ENCODE measurements at places on chromosomes 11 and 22.
A peak's percentile ranks its signal among the peaks of the same experiment; 100 is the strongest.

DNA sequence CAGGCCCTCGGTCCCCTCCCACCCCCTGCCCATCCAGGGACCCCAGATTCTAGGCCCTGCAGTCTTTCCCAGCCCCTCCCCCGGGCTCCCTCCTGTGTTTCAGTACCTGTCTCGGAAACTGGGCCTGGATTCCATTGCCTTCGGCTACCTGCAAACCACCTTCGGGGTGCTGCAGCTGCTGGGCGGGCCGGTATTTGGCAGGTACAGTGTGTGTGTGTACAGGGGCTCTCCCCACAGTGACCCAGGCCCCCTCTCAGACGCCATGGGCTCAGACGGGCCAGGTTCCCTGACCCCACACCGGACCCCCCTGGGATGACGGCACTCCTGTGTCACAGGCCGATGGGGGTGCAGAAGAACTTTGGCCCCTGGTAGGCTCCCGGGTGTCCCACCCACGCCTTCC is 21.1 kb downstream of the PHLDA2 start:
- no peak for DNase-seq

- no peak for DNase-seq
Measured at GRCh38 chr11:58926695-58927094, 12.6 kb upstream of the GLYATL1 start.

- DNase-seq, result no peak
Measured at GRCh38 chr11:12219757-12220156, 109.4 kb downstream of the MICAL2 start.

DNA sequence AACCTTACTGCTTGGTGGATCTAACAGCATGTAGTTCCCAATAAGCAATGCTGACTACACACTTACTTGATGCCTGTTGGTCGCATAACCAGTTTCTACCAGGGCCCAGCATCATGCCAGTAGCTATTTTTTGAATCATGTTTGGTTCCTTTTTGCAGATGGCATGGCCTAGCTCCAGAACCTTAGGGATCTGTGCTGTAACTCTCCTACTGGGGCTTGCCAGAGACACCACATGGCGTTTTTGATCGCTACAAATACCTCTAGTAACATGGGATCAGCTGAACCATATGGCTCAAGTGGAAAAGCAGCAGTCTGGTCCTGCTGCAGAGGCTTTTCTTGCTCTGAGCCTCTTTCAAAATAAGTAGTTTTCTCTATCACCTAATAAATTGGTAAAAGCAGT is 654.6 kb upstream of the API5 start:
- no peak for DNase-seq

DNA sequence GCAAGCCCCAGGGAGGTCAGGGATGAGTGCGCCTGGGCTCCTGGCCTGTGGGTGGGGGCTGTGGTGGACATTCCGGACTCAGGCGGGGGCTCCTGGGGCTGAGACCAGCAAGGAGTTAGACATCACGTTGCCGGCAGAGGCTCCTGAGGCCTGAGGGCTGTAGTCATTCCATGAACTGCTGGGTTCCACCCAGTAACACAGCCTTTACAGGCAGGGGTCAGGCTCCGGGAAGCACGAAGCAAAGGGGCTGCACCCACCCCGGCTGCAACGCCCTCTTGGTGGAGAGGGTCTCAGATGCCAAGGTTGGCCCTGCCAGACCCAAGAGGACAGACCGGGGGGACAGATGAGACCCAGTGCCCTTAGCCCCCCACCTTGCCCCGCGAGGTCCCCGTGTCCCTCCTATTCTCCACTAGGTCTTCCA is 9.0 kb downstream of the TNNT3 start:
- DNase-seq, result no peak

DNA sequence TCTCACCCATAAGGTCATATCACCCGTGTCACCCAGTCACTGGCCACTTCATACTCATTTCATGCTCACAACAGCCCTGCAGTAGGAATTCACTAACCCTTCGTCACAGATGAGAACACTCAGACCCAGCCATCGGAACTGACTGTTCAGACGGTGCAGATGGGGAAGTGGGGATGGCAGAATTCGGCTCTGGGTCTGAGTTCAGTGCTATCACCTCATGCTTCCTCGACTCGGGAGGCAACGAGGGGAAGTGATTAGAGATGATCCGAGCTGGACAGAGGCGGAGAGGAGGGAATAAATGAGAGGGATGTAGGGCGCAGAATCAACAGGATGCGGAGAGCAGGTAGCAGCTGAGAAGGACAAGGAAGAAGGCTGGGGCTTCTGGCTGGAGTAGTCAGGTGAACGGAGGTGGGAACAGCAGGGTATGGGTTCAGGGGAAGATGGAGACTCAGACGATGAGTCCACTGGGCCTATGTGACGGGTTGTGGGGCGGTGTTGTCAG is 4.7 kb downstream of the B3GNT6 start:
- no peak for DNase-seq

DNA sequence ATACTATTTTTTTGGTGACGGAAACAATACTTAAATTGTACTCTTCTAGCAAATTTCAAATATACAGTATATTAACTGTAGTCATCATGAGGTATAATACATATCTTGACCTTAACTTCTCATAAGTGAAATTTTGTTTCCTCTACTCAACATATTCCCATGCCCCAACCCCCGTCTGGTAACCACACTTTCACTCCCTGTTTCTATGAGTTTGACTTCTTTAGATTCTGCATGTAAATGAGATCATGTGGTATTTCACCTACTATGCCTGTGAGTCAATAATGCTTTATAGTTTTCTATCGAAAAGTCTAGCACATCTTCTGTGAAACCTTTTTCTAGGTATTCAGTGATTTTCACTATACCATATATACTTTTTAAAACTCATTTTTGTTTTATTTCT is 663.2 kb downstream of the CNTN5 start:
- no peak for DNase-seq

DNA sequence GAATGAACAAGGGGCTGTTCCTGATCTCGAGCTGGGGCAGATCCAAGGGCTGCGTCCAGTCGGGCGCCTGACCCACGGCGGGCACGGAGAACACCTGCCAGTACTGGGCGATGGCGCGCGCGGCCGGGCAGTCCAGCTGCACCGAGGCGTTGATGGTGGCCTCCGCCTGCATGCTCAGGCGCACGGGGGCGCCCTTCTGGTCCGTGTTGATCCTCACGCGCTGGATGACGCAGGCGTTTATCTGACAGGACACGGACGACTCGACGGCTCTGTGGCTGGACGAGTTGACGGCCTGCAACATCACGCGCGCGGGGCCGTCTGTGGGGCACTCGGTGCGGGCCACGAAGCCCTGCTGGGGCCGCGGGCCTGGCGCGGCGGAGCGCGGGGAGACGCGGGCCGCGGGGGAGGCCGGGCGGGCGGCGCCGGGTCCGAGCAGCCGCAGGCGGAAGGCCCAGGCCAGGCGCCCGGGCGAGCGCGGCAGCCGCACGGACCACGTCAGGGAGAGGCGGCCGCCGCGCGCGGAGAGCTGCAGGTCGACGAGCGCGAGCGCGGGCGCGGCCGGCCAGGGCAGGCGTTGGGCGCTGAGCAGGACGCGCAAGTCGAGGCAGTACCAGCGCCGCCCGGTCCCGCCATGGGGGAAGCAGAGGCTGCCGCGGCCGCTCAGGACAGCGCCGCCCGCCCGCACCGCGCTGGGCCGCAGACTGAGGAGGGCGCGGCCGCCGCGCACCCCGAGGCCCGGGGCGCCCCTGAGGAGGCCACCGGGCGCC is 511 bp downstream of the PKDREJ start:
- peak; percentile 21 for DNase-seq

DNA sequence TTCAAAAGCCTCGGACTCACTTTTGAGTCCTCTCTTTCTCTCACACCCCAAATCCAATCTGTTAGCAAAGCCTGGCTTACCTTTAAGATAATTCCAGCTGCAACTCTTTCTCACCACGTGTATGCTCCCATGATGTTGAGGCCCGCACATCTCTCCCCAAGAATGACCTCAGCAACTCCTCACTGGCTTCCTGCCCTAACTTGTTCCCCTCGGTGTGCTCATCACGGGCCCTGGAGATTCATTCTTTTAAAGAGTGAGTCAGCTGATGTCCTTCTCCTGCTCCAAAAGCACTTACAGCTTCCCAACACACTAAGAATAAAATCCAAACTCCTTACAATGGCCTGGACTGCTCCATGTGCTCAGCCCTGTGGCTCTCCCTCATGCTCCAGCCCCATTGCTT is 1041.3 kb downstream of the OPCML start:
- DNase-seq, result no peak

- no peak for DNase-seq
Measured at GRCh38 chr22:50376085-50376651, 33.0 kb downstream of the PPP6R2 start.

GRCh38 chr11:96483374-96483955 is 93.7 kb downstream of the JRKL start:
- no peak for DNase-seq

- no peak for DNase-seq
Measured at GRCh38 chr11:116636341-116636929, 136.4 kb downstream of the BUD13 start.

DNA sequence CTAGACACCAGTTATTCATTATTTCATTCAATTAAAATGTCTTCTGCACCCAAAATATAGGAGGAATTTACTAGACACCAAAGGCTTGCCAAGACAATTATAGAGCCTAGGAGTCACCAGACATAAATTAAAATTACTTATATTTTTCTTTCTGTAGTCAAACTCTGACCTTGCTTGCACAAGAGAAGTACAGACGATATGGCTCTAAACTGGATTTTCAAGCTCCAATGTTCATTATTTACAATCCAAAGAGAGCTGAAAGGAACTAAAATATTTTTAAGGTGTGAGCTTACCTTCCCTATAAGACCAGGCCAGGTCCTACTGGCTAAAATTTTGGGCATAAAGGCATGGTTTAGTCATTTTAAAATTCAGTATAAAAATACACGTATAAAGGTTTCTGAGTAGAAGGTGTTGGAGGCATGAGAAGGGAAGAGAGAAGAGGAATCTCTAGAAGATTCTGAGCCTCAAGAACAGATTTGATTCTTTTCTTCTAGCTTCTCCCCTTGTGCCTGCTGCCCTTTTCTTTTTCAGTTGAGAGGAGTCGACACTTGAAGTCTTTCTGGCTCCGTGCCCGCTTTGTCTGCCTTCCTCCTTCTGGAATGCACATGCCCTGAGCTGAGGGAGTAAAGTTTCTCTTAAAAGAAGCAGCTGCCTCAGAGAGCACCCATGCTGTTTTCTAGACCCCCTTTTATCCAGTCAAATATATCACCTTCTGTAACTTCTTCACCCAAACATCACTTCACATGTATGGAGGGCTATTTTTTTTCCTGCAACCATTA is 13.5 kb downstream of the C11orf97 start:
- DNase-seq, result no peak

GRCh38 chr11:3947061-3947460 is 91.6 kb downstream of the STIM1 start:
- DNase-seq, result no peak

DNA sequence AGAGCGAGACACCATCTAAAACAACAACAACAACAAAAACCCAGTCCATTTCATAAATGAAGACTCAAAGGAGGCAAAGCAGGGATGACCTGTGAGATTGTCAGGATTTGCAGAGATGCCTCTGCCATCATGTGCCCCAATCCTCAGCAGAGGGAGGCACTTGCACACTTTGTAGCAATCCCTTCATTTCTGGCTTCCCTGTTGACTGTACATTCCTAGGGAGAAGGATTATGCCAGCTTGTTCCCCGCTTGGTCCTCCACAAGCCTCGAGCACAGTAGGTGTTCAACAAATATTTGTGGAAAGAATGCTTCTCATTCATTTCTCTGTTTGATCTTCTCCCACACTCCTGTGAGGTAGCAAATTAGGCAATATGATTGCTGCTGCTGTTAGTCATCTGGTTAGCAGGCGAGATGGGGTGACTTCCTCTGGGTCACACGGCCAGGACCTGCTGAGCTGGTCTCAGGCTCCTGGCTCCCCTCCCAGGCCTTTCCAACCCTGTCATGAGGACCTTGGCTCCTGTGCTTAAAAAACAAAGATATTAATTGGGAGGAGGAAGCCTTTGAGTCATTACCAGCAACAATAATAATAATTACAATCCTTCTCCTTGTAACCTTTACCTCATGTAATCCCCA is 34.1 kb downstream of the LIF start:
- DNase-seq, result no peak

DNA sequence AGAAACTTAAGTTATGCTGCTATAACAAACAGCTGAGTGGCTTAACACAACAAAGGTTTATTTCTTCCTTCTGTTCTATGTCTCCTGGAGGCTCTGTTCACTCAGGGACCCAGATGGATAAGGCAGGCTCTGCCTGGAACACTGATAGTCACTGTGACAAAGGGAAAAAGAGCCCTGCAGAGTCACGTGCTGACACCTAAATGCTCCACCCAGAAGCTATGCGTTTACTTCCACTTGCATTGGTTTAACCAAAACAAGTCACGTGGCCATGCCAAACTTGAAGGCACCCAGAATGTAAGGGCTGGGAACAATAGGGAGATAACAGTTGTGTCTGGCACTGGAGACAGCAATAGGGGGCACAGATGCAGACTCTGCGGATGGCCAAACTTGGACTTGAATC is 3.4 kb upstream of the MS4A15 start:
- no peak for DNase-seq

DNA sequence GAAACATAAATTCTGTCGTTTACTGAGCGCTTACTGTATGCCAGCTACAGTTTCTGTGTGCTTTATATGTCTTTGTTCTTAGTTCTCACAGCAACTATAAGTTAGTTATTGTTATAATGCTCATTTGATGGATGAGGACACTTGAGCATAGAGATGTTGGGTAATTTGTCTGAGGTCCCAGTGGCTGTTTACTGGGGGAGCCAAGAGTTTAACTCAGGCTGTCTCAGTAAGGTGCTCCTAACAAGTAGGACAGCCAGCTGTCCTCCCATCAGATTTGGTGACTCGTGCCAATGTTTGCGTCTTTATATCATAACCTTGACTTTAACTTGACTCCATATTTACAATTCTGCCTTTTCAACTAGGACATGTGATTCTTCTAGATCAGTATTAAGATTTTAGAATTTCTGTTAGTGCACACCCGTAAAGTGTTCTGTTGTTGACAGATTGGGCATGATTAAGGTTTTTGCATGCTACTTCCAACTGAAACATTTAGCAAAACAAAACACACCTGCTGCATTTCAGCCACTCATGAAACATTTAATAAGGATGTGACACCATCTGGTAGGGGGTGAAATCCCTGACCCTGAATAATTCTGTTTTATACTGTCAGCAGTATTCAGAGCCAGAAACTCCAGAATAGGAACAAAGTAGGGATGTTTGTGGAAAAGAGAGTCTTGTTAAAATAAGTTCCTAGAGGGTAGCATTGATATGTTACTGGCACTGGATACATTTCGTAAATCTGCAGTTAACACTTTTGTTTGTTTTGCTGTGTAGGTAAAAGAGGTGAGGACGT is 1.9 kb downstream of the REXO2 start:
- no peak for DNase-seq

GRCh38 chr11:117733316-117733715 is 63.7 kb downstream of the DSCAML1 start:
- DNase-seq, result no peak

- no peak for DNase-seq
Measured at GRCh38 chr22:25098445-25099081, 101.1 kb upstream of the CRYBB3 start.

GRCh38 chr11:12159351-12160099 is 49.1 kb downstream of the MICAL2 start:
- no peak for DNase-seq
